NCI-H1436 (cell line): ENCODE measurements at places on chromosomes 7 and 10.

DNA sequence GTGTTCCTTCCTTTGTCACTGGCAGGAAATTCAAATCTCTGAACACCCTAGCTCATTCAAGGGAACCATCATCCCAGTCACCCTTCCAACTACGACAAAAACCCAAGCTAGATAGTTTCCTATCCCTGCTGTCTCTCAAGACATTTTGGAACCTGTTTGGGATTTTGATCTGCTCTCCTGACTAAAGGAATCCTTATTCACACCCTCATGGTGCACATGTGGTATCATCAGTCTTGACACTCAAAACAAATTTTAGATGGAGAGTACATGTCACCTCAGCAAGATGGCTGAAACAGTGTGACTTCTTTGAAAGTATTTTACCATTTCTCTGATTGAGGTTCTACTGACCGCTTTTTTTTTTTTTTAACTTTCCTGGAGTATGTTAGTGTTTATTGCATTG is 234.3 kb upstream of the TMEM229A start:
- DNase-seq = no peak

- DNase-seq = no peak
Observed at GRCh38 chr10:80518807-80519360, 18.8 kb upstream of the SH2D4B start.

DNA sequence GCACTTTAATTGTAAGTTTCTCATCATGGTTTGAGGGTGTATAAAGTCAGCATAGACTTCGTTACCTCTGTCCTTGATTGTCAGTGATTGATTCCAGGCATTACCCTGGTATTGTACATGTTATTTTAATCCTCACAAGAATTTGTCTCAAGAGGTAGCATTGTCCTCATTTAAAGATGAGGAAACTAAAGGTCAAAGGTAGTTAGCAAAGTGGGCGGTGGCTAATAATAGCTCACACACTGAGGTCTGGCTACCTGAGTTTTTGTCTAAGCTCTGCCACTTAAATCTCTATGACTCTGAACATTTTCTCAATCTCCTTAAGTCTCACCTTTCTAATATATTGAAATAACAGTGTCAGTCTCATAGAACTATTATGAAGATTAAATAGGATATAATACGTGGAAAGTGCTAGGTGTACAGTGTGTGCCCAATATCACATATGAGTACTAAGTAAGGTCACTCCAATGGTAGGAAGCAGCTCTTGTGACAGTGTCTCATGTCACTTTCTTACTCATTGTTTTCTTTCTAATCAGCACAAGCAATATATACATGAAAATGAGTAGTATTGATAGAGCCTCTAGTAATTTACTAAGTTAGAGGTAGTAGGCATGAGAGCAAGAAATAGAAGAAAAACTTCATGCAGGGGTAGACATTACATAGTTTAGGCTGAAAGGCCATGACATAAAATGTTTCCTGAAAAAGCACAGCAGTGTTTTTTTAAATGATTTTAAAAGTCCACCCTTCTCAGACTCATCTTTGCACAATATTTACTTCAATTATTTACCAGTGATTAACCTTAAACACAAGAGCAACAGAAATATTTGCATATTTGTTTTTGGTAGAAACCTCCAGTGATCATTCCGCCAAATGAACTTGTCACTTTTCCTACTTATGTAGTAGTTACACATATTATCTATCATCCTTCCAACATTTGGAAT is 21.0 kb downstream of the AHR start:
- no peak for DNase-seq

GRCh38 chr7:45080958-45081669 is 7.7 kb downstream of the NACAD start:
- no peak for DNase-seq

DNA sequence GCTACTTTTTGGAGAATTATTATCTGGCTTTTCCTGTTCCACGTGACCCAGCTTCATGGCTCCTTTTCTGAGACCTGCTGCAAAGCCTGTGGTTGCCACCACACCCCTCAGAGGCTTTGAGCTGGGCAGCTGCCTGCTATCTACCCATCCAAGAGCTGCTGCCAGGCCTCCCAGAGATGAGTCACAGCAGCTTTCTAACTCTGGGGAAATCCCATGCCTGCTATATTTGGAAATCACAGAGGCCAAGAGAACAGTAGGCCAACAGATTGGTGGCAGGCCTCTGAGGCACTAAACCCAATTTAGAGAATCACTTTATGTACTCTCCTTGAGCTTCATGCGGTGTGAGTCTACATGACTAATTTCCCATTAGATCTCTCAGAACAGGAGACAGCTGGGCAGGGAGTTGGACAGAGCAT is 35.2 kb downstream of the SGCE start:
- DNase-seq = no peak

DNA sequence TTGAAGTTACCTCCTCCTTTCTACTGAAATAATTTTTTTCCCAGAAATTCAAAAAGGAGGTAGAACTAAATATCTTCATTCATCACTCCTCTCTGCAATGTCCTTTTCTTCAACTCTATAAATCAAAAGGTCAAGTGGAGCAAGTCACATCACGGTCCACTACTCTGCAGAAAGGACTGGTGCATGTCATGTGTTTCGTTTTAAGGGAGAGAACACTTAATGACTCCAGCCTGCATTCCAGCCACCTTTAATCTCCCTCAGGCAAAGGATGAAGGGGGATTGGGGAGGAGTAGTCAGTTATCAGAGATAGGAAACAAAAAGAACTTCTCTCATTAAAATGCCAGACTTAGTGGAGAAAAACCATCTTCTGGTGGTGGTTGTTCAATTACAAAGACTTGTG is 78.9 kb downstream of the ANK3 start:
- no peak for DNase-seq

GRCh38 chr10:110822035-110822711 is 49.6 kb upstream of the PDCD4 start:
- no peak for DNase-seq

GRCh38 chr10:121051171-121051570 is 200.0 kb downstream of the WDR11 start:
- no peak for DNase-seq

- DNase-seq = no peak
Observed at GRCh38 chr7:158544708-158545107, 42.9 kb downstream of the PTPRN2 start.

GRCh38 chr7:134907000-134907399 is 79.3 kb upstream of the AGBL3 start:
- DNase-seq = no peak

- no peak for DNase-seq
Observed at GRCh38 chr7:39703144-39703543, 79.8 kb downstream of the RALA start.

GRCh38 chr10:99612167-99612831 is 7.9 kb downstream of the SLC25A28 start:
- DNase-seq = peak; percentile 26

GRCh38 chr7:115924411-115924810 is 106.2 kb downstream of the TFEC start:
- no peak for DNase-seq

- no peak for DNase-seq
Observed at GRCh38 chr7:17472518-17472917, 174.1 kb downstream of the AHR start.

DNA sequence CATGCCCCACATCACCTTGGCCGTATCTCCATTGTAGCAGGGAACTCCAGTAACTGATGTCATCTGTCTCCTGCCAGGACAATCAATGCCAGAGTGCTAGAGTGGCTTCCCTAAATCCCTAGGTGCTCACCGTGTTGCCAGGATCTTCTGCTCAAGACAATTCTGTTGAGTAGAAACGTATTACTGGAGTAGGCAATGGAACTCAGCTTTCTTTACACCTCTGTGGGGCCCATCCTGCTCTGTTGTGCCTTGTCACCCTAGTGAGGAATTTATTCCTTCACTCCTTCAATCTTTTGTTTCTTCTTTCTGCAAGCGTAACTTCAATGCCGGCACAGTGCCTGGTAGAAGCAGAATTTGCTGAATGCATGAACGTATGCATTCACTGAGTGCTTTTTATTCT is 305.5 kb upstream of the ZMIZ1 start:
- no peak for DNase-seq
